Lung microvascular endothelial cell (primary cell): ENCODE measurements at places on chromosomes 7 and 10.
A peak's percentile ranks its signal among the peaks of the same experiment; 100 is the strongest.

GRCh38 chr7:140222814-140223213, 46.0 kb upstream of the KDM7A start:
- DNase-seq: no peak

DNA sequence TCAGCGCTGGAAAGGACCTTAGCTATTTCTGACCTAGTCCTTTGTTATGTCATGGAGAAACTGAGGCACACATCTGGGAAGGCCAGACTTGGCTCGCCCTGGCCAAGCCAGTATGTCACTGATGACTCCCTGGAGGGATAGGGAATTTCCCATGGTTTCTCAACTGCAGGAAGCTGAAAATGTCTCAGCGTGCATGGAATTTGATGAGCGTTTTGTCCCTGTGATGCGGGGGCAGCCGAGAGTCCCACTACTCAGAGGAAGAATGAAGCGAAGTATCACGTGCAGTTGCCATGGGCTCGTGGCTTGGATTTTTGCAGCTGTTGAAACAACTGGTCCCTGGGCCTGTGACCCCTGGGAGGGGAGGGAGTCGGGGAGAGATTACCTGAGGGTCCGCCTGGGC, 44.8 kb downstream of the CLIP2 start:
- DNase-seq: peak; percentile 54

DNA sequence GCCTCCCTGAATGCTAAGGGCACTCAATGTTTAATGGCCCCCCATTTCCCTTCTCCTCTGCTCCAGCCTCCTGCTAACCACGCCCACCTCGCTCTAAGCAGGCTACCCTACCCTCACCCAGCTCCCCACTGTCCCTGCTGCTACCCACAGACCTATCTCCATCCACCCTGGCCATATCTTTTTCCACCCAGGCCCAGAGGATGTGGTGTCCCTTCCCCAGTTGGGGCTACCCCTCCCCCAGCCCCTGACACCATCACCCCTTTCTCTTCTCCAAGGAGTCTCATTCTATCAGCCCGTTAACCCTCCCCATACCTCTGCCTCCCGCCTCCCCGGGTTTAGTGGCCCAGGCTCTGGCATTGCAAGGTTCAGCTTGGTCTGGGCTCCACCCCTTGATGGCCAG, 28.9 kb upstream of the PPIF start:
- DNase-seq: no peak

DNA sequence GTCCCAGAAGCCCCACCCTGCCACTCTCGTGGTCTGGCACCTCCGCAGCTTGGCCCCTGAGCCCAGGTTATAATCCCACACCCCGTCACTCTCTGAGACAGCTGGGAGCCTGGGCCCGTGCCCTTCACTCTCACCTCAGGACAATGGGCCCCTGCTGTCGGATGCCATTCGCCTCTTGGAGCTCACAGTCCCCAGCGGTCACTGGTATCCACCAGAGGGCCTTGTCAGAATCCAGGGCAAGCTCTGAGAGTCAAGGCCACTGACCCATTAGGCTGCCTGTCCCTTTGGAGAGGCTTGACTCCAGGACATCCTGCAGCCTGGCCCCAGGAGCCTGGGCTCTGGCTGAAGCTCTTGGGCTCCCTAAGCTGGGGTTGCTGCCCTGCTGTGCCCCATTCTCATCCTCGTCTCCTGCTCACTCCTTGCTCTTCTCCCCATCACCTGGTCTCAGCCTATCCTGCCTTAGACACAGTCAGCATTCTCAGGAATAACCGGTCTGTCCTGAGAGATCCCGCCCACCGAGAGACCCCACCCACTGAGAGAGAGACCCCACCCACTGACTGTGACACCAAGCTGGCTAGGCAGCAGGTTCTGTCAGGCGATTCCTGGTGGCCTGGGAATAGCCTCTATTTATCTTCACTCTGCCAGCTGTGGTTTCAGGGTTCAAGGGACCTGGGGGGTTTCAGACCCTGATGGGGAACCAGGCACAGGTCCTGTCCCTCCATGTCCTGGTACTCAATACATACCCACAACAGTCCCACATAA, 27.7 kb downstream of the CPXM2 start:
- no peak for DNase-seq

- DNase-seq: no peak
Observed at GRCh38 chr7:132544999-132545398, 31.3 kb downstream of the PLXNA4 start.

- no peak for DNase-seq
Observed at GRCh38 chr7:135161669-135162068, 8.8 kb downstream of the CYREN start.

GRCh38 chr7:121371883-121372282, 24.2 kb downstream of the FAM3C start:
- DNase-seq: no peak
